ENCODE measurements at places on chromosomes 7 and 10.

- no peaks in the 10 kb centered on the region for H3K36me3 ChIP-seq
- no peaks in the 10 kb centered on the region for H3K4me1 ChIP-seq
- DNase-seq, result no peak
- no peak overlapping the region for H3K4me3 ChIP-seq
- H3K27ac ChIP-seq, result no peak overlapping the region
Measured at GRCh38 chr7:93476491-93477344, 97.8 kb downstream of the CALCR start.

DNA sequence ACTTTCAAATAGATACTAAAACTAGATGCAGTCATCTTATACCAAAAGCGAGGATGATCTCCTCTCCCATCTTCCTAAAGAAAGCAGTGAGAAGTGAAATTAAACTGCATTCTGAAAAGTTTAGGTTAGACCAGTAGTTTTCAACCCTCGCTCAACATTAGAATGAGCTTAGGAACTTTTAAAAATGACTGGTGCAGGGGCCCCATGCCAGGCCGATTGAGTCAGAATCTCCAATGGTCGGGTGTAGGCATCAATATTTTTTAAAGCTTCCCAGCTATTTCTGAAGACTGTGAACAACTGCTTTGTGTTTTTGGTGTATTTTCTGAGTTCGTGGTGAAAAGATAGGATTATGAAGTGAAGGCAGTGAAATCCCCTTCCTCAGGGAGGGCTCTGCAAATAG is 146.0 kb downstream of the VTI1A start:
- H3K4me1 ChIP-seq, result no peaks in the 10 kb centered on the region
- no peaks in the 10 kb centered on the region for H3K27me3 ChIP-seq
- peaks cover 24% of the 10 kb centered on the region for H3K36me3 ChIP-seq
- no peak overlapping the region for H3K27ac ChIP-seq
- H3K4me3 ChIP-seq, result no peak overlapping the region

- DNase-seq, result no peak
- H3K4me3 ChIP-seq, result no peak overlapping the region
- H3K27ac ChIP-seq, result no peak overlapping the region
- H3K27me3 ChIP-seq, result no peaks in the 10 kb centered on the region
- no peaks in the 10 kb centered on the region for H3K36me3 ChIP-seq
- no peaks in the 10 kb centered on the region for H3K4me1 ChIP-seq
Measured at GRCh38 chr7:85719981-85720953, 533.4 kb upstream of the SEMA3D start.

- no peak overlapping the region for H3K27ac ChIP-seq
- H3K27me3 ChIP-seq, result no peaks in the 10 kb centered on the region
- no peak overlapping the region for H3K4me3 ChIP-seq
Measured at GRCh38 chr7:87452279-87452678, 23.2 kb downstream of the ABCB4 start.

- no peaks in the 10 kb centered on the region for H3K27me3 ChIP-seq
- no peak overlapping the region for H3K27ac ChIP-seq
- H3K36me3 ChIP-seq, result peaks cover 26% of the 10 kb centered on the region
- no peak for DNase-seq
- H3K4me3 ChIP-seq, result no peak overlapping the region
Measured at GRCh38 chr10:118748041-118748440, 6.7 kb downstream of the CACUL1 start.

DNA sequence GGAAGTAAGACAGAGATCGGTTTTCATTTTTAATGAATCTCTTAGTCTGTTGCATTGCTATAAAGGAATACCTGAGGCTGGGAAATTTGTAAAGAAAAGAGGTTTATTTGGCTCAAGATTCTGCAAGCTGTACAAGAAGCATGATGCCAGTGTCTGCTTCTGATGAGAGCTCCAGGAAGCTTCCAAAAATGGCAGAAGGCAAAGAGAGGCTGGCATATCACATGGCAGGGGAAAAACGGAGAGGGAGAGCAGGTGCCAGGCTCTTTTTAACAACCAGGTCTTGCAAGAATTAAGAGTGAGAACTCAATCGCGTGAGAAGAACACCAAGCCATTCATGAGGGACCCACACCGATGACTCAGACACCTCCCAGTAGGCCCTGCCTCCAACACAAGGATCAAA is 125.0 kb upstream of the THSD7A start:
- no peak overlapping the region for H3K4me3 ChIP-seq
- no peaks in the 10 kb centered on the region for H3K27me3 ChIP-seq
- no peak overlapping the region for H3K27ac ChIP-seq
- no peak for DNase-seq

- no peaks in the 10 kb centered on the region for H3K36me3 ChIP-seq
- no peak overlapping the region for H3K4me3 ChIP-seq
- no peak overlapping the region for H3K27ac ChIP-seq
- DNase-seq, result no peak
- H3K4me1 ChIP-seq, result no peaks in the 10 kb centered on the region
- no peaks in the 10 kb centered on the region for H3K27me3 ChIP-seq
Measured at GRCh38 chr7:109529712-109530111, 960.0 kb downstream of the DNAJB9 start.

GRCh38 chr10:58209669-58210068 is 58.0 kb downstream of the IPMK start:
- no peaks in the 10 kb centered on the region for H3K27me3 ChIP-seq
- no peaks in the 10 kb centered on the region for H3K4me1 ChIP-seq
- no peak for DNase-seq
- H3K36me3 ChIP-seq, result peaks cover 55% of the 10 kb centered on the region

DNA sequence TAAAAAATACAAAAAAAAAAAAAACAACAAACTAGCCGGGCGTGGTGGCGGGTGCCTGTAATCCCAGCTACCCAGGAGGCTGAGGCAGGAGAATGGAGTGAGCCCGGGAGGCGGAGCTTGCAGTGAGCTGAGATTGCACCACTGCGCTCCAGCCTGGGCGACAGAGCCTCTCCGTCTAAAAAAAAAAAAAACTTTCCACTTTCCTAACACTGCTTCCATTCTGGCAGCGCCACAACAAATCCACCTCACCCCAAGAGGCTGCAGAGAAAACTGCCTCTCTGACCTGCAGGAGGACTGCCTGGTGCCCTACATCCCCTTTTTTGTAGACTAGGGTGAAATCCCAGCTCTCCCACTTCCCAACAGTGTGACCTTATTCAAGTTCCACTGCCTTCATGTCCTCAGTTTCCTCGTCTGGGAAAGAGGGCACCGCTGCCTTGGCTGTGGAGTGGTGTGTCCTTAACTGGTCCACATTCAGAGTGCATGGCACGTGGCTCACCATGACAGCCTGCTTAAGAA is 2.6 kb upstream of the MBL2 start:
- H3K4me3 ChIP-seq, result no peak overlapping the region
- no peaks in the 10 kb centered on the region for H3K36me3 ChIP-seq
- DNase-seq, result no peak
- no peak overlapping the region for H3K27ac ChIP-seq
- no peaks in the 10 kb centered on the region for H3K4me1 ChIP-seq
- no peaks in the 10 kb centered on the region for H3K27me3 ChIP-seq

GRCh38 chr10:110275128-110275729 is 29.5 kb downstream of the SMNDC1 start:
- H3K27me3 ChIP-seq, result no peaks in the 10 kb centered on the region
- peaks cover 3% of the 10 kb centered on the region for H3K36me3 ChIP-seq
- DNase-seq, result no peak
- no peak overlapping the region for H3K4me3 ChIP-seq

GRCh38 chr10:16812676-16813075 is 4.5 kb downstream of the RSU1 start:
- DNase-seq, result no peak
- H3K27me3 ChIP-seq, result no peaks in the 10 kb centered on the region
- H3K27ac ChIP-seq, result no peak overlapping the region
- no peak overlapping the region for H3K4me3 ChIP-seq
- peaks cover 31% of the 10 kb centered on the region for H3K4me1 ChIP-seq

DNA sequence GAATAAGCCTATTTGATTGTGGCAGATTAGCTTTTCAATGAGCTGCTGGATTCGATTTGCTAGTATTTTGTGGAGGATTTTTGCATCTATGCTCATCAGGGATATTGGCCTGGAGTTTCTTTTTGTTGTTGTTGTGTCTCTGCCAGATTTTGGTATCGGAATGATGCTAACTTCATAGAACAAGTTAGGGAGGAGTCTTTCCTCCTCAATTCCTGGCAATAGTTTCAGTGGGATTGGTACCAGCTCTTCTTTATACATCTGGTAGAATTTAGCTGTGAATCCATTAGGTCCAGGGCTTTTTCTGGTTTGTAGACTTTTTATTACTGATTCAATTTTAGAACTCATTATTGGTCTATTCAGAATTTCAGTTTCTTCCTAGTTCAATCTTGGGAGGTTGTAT is 43.4 kb upstream of the KLF14 start:
- no peaks in the 10 kb centered on the region for H3K4me1 ChIP-seq
- no peak overlapping the region for H3K4me3 ChIP-seq
- peaks cover 25% of the 10 kb centered on the region for H3K27me3 ChIP-seq
- no peak for DNase-seq
- H3K27ac ChIP-seq, result no peak overlapping the region
- H3K36me3 ChIP-seq, result peaks cover 2% of the 10 kb centered on the region

DNA sequence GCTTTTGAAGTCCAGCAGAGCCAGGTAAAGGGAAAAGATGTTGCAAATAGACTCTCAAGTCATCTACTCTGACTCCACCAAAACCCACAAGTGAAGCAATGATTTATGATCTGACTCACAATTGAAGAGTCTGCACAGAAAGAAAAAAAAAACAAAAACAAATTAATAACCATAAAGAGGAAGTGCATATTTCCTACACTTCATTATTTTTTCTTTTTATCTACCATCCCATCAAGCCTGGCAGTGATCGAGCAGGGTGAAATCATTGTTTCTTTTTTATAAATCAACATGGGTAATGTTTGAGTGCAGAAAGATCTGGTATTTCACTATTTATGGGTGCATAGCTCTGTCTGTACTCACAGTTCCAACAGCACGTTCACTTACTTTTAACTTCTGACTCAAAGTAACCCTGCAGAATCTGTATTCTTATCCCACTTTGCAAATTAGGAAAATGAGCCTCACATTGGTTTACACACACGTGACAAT is 829.0 kb downstream of the TNS3 start:
- DNase-seq, result no peak
- H3K4me1 ChIP-seq, result no peaks in the 10 kb centered on the region
- H3K36me3 ChIP-seq, result no peaks in the 10 kb centered on the region

- no peaks in the 10 kb centered on the region for H3K27me3 ChIP-seq
- H3K36me3 ChIP-seq, result peaks cover 25% of the 10 kb centered on the region
- no peak overlapping the region for H3K27ac ChIP-seq
- DNase-seq, result no peak
Measured at GRCh38 chr10:70884741-70885140, 3.6 kb downstream of the PCBD1 start.

DNA sequence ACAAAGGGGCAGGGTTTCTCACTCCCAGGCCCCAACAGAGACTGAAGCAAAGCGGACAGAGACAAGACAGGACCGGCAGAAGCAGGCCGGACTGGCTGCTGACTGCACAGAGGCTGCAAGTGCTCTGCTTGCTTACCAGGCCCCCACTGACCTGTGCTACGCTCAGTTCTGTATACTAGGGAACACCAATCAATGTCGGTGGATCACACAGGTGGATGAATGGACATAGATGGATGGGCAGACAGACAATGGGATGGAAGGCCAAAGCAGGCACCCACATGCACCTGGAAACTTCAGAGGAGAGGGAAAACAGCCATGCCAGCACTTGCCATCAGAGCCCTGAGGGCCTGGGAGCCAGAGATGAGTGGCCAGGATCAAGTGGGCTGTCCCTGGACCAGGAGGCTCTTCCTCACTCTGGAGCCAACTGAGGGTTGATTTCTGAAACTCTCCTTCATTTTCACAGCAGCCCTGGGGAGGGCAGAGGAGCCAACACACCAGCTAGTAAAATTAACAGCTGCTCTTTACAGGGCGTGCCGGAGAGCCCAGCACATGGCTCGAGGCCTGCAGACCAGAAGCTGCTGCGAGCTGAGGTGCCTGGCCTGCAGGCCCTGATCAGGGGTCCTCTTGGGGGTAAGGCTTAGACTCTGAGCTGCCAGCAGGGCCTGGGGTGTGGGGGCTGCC is 243.6 kb downstream of the KCNMA1 start:
- H3K27me3 ChIP-seq, result peaks cover 3% of the 10 kb centered on the region
- no peak overlapping the region for H3K4me3 ChIP-seq
- H3K4me1 ChIP-seq, result no peaks in the 10 kb centered on the region
- no peak for DNase-seq
- H3K27ac ChIP-seq, result no peak overlapping the region
- no peaks in the 10 kb centered on the region for H3K36me3 ChIP-seq

DNA sequence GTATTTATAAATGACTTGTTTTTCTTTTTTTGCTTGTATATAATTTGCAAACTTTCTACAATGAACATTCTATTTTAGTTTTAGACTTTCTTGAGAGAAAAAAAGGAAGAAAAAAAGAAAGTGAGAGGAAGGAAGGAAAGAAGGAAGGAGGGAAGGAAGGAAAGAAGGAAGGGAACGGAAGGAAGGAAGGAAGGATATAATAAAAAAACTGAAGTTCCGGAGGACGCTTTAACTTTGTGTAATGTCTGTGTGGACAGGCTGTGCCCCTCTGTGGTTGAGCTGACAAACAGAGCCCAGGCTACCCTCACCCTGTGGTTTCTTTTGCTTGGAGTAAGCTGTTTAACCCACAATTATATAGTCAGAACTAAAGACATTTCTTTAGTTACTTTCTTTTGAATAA is 108.7 kb downstream of the SEMA3D start:
- no peak overlapping the region for H3K27ac ChIP-seq
- H3K36me3 ChIP-seq, result no peaks in the 10 kb centered on the region
- H3K4me1 ChIP-seq, result no peaks in the 10 kb centered on the region
- no peak for DNase-seq
- H3K27me3 ChIP-seq, result no peaks in the 10 kb centered on the region
- H3K4me3 ChIP-seq, result no peak overlapping the region

DNA sequence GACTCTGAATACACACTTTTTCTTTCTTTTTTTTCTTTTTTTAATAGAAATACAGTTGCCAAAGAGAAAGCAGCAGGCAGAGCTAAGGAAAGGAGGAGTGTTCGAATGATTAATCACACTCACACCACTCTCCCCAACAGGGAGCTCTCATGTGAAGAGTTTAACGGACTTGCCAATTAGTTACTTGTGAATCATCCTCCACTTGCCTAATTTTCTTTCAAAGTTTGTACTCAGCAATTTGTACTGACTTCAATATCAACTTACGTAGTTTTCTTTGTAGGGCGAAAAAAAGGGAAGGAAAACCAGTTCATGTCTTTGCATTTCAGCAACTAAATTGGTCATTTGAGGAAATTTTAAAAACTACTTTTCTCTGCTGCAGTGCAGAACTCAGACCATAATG is 109.2 kb downstream of the PIP4K2A start:
- H3K27ac ChIP-seq, result peak overlapping the region; percentile 94
- DNase-seq, result no peak
- peak overlapping the region; percentile 75 for H3K4me3 ChIP-seq
- H3K36me3 ChIP-seq, result peaks cover 46% of the 10 kb centered on the region
- H3K4me1 ChIP-seq, result peaks cover 93% of the 10 kb centered on the region

GRCh38 chr7:28536259-28536658 is 123.9 kb downstream of the CREB5 start:
- H3K4me1 ChIP-seq, result peaks cover 9% of the 10 kb centered on the region
- DNase-seq, result no peak
- H3K27ac ChIP-seq, result no peak overlapping the region

GRCh38 chr10:128812000-128812399 is 655.0 kb upstream of the MGMT start:
- no peaks in the 10 kb centered on the region for H3K27me3 ChIP-seq
- no peaks in the 10 kb centered on the region for H3K4me1 ChIP-seq
- no peak for DNase-seq
- H3K36me3 ChIP-seq, result no peaks in the 10 kb centered on the region
- H3K27ac ChIP-seq, result no peak overlapping the region

GRCh38 chr7:136693166-136694119 is 175.0 kb upstream of the CHRM2 start:
- H3K4me1 ChIP-seq, result no peaks in the 10 kb centered on the region
- H3K36me3 ChIP-seq, result no peaks in the 10 kb centered on the region
